ENCODE measurements at places on chromosomes 5 and 9.

- DNase-seq, result no peak
Observed at GRCh38 chr9:111783424-111783823, 11.3 kb downstream of the SHOC1 start.

DNA sequence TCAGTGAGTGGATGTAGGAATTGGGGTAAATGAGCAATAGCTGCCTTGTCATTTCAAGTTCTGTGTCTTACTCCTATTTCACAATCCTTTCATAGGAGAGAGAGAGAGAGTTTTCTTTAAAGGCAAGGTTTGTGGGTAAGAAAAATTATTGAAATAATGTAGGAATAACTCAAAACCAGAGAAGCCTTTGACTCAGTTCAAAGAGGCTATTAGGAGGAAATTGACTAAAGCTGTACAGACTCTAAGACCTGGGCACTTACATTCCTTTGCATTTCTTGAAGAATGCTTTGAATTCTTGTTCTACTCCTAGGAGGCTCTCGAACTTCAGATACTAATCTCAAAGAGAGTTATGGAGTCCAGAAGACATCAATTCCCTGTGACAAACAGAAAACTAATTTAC is 257.1 kb downstream of the FBXL7 start:
- no peak for DNase-seq

DNA sequence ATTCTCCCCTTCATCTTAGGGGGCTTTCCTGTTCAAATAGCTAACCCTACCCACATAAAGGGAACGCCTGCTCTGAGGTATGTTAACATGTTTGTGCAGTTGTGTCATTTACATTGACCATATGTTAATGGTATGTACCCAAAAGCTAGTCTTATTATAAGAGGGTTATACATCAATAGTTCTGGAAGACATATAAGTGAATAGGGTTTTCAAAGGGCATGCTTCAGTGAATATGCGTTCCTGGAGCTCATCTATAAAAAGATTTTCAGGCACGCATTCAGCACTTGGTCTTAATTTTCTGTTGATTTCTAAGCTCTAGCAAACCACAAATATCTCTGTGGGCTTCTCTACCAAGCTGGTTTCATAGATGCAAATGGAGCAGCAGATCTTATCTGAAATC is 766.1 kb downstream of the IRX1 start:
- DNase-seq, result no peak

GRCh38 chr5:5219541-5219940 is 79.4 kb downstream of the ADAMTS16 start:
- DNase-seq, result no peak

DNA sequence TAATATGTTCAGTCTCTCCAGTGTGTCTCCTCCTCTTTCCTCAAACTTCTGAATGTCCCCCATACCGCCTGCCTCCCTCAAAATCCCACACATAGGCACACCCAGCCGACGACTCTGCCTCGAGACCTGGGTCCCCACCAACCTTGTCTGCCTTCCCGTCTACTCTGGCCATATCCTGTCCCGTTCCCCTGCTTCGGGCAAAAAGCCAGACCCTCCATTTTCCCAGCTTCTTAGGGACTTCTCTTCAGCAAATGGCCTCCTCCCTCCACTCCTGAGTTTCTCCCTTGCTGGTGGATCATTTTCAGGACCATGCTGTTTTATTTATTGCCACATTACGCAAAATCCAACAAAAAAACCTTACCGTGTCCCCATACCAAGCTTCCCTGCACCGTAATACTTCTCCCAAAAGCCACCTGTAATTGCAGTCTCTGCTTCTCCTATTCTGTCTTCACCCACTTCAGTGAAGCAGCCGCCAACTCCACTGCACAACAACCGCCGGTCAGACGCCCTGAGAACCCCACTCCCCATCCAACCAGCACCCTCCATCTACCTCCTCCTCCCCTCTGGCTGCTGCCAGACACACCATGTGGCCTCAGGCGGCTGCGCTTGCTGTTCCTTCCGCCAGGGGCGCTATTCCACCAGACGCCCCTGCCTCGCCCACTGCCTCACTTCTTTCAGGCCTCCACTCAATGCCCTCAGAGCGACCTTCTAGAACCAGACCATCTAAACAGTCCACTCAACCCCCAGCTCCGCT is 117.0 kb downstream of the TRPM6 start:
- no peak for DNase-seq

- no peak for DNase-seq
Observed at GRCh38 chr5:45800331-45800730, 104.2 kb upstream of the HCN1 start.

DNA sequence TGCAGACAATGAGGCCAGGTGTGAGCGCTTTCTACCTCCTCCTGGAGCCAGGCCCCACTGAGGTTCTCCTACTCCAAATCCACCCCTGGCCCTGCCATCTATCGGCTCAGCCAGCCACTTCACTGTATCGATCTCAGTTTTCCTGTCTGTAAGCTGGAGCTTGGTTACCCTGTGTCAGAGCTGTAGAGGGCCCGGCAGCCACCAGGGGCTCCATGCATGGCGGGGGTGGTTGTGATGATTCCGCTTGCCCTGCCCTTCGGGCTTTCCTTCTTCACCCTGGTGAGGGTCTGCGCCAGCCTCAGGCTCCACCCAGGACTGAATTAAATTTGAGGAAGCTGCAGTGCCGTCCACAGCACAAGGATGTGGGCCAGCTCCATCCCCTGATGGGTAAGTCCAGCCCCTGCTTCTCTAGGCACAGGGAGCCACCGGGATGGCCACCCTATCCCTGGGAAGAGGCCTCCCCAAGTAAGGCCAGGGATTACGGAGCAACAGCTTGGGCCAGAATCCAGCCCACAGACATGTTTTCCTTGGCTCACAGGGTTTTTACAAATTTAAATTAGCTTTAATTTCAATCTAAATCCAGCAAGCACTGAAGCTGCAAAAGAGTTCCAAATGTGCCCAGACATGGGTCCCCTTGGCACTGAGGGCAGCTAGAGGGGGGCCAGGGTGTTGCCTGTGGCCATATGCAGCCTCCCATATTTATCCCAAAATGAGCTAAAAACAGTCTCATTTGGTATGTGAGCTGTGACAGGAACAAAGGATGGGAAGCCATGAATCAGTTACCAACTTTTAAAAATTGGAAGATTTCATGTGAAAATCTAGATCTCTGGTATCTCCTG is 89.1 kb upstream of the FBXW11 start:
- DNase-seq, result no peak

- DNase-seq, result no peak
Observed at GRCh38 chr9:127692071-127692470, 14.7 kb upstream of the CFAP157 start.

DNA sequence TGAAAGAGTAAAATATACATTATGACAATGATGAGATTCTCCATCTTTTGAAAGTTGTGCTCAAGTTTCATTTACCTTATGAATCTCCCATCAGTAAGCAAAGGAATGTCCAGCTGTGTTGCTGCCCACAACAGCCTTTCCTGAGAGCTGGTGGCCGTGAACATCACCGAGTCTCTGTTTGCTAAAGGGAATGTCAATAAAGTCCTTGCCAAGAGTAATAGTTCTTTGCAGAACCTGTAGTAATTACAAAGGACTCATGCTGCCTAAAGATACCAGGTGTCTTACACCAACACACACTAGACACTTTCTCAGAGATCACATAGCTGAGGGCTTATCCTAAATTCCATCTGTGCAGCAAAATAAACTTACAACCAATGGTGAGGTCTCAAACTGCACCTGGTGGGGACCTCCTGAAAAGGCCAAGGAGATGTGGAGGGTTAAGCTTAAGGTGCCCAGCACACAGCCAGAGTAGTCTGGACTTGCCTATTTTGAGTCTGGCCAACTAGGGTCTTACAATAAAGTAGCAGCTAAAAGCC is 111.1 kb upstream of the DAPK1 start:
- no peak for DNase-seq

DNA sequence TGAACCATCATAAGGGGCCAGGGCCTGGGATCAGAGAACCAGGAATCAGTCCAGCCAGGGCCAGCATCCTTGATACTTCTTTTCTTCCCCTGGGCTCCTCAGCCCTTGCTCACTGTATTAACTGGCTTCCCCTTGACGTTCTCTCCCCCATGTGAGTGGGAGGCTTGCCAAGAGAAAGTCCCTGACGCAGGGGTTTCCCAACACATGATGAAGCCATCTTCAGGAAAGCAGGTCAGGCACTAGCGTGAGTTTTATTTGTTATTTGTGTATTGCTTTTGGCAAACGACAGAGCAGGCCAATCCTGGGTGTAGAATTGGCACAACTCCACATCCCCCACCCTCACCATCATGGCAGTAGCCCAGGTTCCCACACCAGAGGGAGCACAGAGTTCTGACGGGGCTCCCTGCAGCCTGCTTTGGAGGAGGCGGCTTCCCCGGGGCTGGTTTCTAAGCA is 165.5 kb upstream of the NFIL3 start:
- no peak for DNase-seq

- no peak for DNase-seq
Observed at GRCh38 chr9:3980212-3980611, 319.7 kb downstream of the GLIS3 start.

DNA sequence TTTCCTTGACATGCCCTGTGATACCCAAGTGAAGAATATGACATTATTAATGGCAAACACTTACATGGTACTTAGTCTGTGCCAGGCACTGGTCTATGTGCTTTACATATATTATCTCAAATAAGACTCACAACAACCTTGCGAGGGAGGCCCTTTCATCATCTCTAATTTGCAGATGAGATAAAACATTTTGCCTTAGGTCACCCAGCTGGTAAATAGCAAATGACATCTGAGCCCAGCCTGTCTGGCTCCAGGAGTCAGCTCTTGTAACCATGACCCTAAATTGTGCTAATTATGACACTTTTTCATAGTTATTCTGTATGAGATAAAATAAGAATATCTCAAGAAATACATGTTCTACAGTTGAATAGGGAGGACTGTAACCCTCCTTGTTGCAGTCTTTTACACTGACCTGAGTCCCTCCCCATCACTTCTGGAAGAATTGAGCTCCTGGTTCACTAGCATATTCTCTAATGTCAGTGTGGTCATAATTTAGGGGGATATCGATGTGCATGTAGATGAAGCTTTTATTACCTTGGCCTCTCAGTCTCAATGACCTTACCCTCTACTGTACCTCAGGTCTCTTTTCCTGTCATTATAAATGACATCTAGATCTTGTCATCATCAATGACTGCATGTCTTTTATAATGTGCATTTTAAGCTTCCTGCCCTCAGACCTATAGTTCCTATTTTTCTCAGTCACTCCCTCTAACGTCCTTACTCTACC is 126.1 kb upstream of the HAPLN1 start:
- DNase-seq, result no peak

DNA sequence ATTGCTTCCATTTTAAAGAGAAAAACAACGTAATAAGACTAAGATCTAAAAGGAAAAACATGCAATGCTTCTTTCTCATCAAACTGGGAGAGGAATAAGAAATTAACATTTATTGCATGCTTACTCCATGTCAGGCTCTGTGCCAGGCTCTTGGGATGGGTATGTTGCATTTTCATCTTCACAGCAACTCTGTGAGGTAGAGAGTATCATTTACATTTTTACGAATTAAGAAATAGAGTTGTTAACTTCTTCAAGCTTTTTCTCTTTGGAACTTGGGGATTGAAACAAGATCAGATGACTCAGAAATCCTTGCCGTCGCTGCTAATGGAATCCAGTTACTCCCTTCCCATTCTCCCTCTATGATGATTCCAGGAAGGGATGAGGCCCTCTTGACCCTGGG is 39.5 kb downstream of the PDE8B start:
- DNase-seq, result no peak

DNA sequence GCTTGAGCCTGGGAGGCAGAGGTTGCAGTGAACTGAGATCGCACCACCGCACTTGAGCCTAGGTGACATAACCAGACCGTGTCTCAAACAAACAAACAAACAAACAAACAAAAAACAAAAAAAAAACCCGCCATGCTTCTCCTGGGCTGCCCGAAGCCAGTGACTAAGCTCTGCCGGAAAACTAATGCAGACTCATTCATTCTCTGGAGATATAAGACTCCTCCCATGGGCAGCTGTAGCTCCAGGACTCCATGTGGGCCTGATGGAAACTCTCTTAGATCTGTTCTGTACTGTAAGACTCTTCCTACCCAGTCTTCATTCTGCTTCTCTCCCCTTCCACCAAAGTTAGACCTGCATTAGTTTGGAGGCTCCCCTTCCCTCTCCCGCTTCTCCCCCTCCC is 11.1 kb downstream of the GLDC start:
- DNase-seq, result no peak

DNA sequence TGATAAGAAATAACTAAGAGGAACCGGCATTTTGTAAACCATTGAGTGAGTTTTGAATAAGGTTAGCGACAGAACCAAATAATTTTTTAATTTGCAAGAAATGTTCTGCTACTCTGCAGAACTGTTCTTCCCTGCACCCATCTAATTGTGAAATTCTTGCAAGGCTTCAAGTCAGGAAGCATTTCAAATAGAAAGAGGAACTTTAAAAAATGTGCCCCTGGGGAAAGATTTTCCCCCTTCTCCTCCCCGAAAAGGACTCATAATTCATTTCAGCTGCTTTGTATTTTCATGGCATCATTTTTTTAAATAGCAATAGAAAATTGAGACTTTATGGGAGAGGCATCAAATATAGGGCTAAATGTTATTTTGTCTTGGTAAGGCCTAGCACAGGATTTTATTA is 180.9 kb upstream of the ANKRD55 start:
- no peak for DNase-seq

DNA sequence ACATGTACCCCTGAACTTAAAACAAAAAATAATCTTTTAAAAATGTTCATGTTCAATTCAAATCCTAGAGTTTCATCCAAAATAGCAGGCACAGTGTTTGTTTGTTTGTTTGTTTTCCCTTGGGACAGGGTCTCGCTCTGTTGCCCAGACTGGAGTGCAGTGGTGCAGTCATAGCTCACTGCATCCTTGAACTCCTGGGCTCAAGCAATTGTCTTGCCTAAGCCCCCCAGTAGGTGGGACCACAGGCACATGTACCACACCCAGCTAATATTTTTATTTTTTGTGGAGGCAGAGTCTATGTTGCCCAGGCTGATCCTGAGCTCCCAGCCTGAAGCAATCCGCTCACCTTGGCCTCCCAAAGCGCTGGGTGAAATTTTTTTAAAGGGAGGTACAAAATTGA is 5.0 kb upstream of the POLR1E start:
- DNase-seq, result no peak

DNA sequence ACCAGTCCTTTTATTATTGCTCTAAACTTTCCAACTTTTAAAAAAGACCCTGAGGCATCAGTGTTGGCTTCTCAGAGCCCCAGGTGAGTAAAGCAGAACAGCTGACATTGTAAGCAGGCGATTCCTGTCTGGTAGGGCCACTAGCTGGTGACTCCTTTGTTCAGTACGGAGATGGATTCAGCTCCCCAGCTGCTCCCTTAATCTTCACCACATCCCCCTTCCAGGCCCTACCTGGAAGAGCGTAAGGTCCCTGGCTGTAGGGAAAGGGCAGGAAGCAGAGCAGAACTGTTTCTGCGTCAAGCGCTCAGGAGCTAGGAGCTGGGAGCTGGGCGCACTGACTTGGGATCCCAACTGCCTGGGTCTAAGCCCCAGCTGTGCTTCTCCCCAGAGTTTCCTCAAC is 203.7 kb upstream of the TAS2R1 start:
- no peak for DNase-seq

DNA sequence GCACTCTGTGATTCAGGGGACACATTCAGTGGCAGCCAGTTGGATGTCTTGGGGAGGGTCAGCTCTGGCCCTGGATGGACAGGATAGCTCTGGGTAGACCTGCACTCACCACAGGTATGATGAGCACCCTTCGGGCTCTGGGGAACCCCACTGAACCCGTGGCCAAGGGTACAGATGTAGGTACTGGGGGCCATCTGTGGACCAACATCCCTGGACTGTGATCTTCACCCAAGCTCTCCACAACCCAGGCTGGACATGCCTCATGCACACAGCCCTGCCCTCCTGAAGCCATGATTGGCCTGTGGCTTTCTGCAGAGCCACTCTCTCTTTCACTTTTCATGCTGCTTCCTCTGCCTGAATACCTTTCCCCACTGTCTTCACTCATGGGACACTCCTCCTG is 15.6 kb upstream of the ACSL6 start:
- no peak for DNase-seq
